Activated T-cell treated with anti-CD3 and anti-CD28 coated beads for 48 hours (primary cell): ENCODE measurements at places on chromosomes 5 and 9.
A peak's percentile ranks its signal among the peaks of the same experiment; 100 is the strongest.

- no peak for DNase-seq
Measured at GRCh38 chr9:126205845-126206498, 120.7 kb upstream of the MVB12B start.

DNA sequence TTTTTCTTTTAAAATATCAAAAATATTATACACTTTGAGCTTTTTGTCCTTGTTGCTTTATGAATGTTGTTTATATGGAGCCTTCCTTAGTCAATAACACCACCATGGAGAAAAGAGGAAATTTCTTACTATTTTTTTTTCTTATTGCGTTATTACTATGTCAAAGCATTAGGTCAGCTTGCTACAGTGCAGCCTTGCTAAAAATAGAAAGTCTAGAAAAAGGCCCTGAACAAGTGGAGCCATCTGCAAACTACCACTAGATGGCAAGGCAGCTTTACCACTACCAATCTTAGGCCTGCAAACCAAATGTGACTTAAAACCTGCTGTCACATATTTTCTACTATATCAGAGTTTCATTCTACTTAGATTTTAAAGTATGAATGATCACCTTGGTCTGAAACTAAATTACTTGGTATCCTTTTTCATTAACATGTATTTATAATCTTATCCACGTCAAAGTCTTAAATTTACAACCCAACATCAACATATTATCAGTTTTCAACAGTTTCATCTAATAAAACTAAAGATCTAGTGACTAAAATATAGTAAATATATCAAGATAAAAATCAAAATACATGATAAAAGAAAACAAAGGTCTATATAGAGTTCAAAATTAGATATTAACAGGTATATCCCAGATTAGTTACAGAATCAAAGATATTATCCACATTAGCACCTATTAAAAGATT lies 113.1 kb upstream of the ACOT12 start:
- peak; percentile 7 for DNase-seq

DNA sequence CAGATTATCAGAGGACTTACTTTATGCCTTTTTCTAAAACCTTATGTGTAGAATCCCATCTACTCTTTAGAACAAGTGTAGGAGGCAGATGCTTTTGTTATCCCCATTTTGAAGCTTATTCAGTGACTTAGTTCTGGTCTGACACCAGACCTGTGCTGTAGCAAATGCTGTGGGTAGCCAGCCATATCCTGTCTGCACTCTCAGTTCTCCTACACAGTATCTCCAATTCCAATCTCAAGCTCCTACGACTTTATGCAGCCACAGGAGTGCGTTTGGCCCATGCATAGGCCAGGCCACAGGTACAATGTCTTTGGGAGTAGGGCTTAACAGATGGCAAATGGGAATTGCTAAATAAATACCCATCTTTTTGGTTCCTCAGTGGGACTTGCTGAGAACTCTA lies 292.6 kb downstream of the MCTP1 start:
- no peak for DNase-seq

- no peak for DNase-seq
Measured at GRCh38 chr9:133499132-133499891, 20.4 kb upstream of the SLC2A6 start.

GRCh38 chr9:91873637-91874051 lies 76.4 kb downstream of the ROR2 start:
- DNase-seq: no peak

DNA sequence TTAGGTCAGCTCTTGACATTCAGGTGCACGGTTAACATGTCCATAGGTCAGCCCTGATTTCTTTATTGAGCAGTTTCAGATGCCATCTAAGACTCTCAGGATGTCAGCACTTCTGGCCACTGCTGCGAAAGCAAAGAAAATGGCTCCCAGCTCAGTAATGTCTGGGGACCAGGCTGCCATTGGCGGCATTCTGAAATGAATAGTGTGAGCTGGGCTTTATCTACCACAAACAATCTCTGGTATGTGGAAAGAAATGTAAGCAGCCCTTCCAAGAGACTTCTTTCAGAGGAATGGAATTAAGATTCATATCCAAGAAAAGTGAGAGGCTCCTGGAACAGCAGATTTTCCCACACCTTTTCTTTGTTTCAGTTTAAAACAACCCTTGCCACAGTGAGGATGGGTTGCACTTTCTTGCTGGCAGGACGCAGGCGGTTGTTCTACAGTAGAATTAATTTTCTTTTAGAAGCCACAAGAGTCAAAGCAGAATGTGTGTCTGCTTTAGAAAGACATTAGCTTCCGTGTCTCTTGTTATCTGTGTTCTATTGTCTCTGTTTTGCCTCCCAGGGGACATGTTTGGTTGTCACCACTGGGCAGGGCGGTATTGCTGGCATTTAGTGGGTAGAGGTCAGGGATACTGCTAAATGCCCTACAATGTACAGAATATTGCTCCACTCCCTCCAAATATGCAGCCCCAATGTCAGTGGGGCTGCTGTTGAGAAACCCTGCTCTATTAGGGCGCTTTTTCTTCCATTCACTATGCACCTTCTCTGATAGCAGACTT lies 149.9 kb upstream of the ANKH start:
- DNase-seq: no peak

GRCh38 chr9:114425126-114425525 lies 37.3 kb upstream of the AKNA start:
- no peak for DNase-seq

- no peak for DNase-seq
Measured at GRCh38 chr5:152288917-152289595, 116.0 kb downstream of the NMUR2 start.

- DNase-seq: no peak
Measured at GRCh38 chr9:70531311-70531710, 116.9 kb upstream of the KLF9 start.

DNA sequence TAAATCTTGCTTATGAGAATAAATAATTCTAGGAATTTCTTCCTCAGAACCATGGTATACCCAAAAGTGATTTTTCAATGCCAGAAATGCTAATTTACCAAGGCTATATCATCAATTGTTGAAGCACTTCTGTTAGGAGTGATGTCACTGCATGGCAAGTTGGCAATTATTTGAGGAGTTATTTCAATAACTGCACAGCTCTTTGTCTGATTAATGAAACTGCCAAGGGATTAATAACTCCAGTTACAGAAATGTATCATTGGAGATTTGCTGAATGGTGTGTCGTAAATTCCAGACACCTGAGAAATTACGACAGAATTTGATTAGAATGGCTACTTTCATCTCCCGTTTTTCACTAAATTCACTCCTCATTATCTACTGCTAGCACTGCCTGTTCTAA lies 182.6 kb upstream of the TYRP1 start:
- DNase-seq: no peak

DNA sequence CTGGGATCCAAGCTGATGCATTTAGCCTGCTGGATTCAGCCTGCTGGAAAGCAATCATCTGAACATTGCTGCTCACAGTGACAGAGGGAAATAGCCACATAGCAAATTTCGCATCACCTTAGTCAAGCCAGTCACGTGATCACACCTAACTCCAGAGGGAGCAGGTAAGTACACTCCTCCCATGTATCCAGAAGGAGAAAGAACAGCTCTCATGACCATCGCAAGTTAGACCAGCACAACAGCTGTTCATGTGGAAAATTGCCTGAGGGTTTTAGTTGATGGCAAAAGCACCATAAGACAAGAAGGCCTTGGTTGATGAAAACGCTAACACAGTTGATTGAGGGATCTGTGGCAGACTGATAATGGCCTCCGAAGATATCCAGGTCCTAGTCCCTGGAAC lies 34.2 kb upstream of the MYO10 start:
- no peak for DNase-seq
